Progenitor cell of endocrine pancreas (in vitro differentiated cells): ENCODE measurements at places on chromosomes 12 and 14.
A peak's percentile ranks its signal among the peaks of the same experiment; 100 is the strongest.

- no peak for DNase-seq
Observed at GRCh38 chr14:88937706-88938105, 113.3 kb downstream of the TTC8 start.

DNA sequence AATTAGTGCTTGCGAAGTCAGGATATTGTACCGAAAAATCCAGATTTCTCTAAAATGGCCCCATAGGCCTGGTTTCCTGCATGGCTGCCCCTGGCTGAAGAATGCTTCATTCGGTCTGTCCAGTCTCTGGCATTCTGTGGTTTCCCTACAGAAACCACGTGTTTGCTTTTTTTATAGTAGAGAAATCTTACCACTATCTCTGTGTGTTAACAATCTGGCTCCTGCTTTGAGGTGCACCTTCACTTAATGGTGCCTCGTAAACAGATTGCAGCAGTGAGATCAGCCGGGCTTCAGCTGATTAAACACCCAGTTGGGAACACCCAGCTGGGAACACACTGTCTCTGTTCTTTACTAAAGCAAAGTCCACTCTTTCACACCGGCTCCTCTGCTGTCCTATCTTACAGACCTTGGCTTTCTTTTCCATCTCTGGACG lies 6.7 kb upstream of the DNAAF2 start:
- DNase-seq, result no peak

- peak; percentile 49 for DNase-seq
Observed at GRCh38 chr14:39266525-39266870, 32.8 kb downstream of the MIA2 start.

DNA sequence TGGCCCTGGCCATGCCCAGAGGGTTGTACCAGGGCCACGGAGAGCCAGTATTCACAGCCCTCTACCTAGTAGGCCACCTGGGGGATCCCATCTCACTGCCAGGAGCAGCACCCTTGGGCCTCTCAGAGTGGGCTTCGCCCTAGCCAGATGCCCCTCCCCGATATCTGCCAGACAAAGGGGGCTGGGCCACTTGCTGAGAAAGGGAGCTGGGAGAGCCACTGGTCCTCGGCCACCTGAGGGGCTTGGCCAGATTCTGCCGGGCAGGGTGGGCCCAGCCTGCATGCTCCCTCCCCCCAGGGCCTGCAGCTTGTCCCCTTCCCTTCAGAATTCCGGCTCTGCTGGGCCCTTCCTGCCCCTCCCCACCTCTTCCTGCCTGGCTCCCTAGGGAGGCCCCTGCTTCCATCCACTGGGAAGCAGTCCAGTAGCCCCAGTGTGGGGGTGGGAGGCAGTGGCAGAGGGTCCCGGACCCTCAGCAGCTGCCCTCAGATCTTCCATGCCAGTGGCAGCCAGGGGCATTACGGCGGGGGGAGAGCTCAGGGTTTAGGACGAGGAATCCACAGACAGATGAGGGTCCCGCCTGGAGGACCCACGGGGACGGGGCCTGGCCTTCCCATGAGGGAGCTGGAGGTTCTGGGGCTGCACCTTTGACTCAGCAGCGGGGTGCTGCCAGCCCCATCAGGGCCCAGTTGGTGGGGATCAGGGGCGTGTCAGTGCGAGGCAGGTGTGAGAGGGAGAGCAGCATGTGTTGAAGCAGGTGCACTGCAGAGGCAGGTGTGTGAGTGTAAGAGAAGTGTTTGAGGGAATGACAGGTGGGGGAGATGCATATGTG lies 2.4 kb downstream of the CRIP2 start:
- no peak for DNase-seq

DNA sequence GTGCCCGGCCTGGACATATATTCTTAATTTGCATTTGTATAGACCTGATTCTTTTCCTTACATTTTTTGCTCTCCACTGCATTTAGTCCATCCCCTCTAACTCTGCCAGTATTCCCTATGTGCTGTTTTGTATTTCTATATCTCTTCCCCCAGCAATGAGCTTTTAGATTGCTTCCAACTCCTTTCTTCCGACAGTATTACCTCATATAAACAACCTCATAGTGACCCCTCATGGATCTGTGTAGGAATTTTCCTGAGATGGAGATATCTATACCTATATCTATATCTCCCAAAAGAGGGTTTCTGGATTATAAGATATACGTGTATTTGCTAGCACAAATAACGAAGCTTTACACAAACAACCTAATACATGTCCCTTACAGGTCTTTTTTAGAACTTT lies 161.9 kb downstream of the CRADD start:
- DNase-seq, result no peak

GRCh38 chr14:28398506-28398905 lies 368.1 kb upstream of the FOXG1 start:
- DNase-seq, result no peak

DNA sequence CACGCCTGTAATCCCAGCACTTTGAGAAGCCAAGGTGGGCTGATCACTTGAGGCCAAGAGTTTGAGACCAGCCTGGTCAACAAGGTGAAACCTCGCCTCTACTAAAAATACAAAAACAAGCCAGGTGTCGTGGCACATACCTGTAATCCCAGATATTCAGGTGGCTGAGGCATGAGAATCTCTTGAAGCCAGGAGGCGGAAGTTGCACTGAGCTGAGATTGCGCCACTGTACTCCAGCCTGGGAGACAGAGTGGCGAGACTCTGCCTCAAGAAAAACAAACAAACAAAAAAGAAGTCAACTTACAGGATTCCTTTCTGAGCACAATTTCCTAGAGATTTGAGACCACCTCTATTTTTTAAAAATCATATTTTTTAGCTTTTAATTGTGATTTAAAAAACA lies 45.3 kb downstream of the DGLUCY start:
- no peak for DNase-seq

DNA sequence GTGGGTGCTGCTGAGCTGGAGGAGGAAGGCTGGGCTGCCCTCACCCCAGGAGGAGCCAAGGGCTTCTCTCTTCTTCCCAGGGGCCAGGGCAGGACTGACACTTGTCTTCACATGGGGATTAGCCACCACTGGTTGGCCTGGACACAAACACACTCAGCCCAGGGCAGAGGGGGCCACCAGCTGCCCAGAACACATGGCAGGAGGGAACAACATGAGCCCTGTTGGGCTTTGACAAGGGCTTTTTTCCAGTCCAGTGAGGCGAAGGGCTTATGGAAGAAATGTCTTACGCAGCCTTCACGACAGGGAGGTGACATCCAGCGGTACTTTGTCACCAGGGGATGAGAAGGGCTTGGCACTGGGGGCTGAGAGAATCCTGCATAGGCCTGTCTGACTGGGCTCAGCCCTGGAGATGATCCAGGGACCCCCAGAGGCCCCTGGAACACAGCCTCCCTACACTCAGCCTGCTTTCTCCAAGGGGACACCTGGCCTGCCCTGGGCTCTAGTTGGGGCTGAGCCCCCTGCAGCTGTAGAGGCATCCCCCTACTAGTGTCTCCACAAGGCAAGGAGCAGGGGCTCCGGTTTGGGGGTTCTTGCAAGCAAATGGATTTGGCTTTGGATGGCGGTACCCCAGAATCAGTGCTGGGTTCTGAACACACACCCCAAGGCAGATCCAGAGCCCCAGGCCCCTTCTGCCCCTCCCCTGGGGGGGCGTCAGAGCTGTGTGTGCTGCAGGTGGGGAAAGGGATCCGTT lies 18.9 kb downstream of the ARL6IP4 start:
- no peak for DNase-seq

DNA sequence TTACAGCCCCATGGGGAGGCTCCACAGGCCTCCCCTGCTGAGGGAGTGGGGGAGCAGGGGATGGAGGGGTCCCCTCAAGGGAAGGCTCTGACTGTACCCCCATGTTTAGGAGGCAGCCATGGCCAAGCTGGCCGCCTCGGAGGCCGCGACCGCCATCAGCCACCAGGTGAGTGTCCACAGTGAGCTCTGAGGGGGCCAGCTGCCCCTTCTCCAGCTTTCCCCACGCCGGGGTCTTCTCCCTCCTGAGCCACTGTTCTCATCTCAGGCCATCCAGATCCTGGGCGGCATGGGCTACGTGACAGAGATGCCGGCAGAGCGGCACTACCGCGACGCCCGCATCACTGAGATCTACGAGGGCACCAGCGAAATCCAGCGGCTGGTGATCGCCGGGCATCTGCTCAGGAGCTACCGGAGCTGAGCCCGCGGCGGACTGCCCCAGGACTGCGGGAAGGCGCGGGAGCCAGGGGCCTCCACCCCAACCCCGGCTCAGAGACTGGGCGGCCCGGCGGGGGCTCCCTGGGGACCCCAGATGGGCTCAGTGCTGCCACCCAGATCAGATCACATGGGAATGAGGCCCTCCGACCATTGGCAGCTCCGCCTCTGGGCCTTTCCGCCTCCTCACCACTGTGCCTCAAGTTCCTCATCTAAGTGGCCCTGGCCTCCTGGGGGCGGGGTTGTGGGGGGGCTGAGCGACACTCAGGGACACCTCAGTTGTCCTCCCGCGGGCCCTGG lies 13.6 kb downstream of the ACADS start:
- no peak for DNase-seq

- no peak for DNase-seq
Observed at GRCh38 chr12:62834971-62835547, 99.9 kb downstream of the PPM1H start.

DNA sequence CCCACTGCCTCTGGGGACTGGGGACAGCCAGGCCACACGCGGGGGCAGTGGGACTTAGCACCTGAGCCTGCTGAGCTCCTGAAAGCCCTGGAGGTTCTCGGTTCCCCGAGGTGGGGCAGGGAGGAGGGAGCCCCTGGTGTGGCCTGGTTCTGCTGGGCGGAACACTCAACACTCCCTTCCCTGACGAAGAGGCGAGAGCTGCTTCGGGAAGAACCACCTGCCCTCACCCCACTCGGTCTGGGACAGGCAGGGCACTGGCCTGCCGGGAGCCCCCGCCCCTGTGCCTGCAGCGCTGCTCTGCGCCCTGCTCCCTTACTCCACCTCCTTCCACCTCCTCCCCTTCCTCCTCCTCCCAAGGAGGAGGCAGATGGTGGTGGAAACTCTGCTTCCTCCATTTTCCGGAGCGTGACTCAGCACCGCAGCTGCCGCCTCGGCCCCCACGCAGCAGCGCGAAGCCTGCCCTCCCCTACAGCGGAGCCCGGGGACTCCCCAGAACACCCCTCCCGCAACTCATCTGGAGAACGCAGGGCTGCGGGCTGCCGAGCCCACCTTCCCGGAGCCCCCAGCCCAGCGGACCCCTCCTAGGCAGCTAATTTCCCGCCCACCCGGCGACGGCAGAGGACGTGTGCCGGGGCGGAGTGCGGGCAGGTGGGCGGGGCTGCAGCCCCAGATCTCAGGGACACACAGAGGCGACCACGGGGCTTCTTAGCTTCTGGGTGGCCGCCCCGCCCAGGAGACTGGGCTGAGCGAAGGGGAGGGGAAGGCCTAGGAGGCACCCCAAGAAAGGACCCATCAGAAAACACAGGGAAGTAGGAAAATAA lies 11.7 kb upstream of the INF2 start:
- DNase-seq, result peak; percentile 55

DNA sequence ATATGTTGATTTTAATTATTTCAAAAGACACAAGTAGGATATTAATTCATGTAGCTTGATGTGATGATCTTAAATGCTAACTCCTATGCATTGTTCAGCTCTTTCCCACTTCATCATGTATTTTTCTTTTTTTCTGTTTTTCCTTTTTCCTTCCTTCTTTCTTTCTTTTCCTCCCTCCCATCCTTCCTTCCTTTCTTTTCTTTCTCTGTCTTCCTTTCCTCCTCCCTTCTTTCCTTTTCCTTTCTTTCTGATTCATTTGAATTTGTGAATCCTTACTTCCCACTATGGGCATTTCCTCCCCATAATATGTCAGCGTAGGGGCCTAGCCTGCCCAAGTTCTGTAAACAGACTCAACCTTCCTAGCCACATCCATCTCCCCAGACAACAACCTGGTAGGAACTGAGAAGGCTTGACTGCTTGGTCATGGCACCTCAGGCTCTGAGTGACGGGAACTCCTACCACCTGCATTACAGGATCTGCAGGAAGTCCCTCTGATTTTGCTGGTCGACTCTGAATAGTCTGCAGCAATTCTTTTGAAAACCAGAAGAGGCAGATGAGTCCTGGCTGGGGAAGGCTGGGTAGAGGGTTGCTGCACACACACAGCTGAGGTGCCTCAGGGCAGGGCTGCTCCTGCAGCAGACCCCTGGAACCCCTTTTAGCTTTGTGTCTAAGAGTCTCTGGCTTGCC lies 33.4 kb upstream of the BHLHE41 start:
- DNase-seq, result no peak

GRCh38 chr12:54958048-54958658 lies 26.4 kb downstream of the TESPA1 start:
- peak; percentile 31 for DNase-seq

DNA sequence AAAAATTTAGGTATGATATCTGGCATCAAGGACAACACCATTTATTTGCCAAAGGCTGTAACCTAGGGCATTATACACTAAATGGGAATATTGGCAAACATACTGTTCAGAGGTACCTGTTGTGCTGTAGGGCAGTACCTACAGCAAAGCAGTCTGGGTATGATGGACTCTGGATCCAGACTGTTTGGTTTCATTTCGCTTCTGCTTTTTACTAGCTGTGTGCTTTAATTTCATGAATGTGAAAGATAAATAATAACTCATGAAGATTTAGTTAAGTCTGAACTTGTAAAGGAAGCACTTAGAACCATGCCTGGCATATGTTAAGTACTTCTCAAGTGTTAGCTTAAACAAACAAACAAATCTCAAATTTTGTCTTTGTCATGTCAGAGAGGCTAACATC lies 17.7 kb upstream of the SLC38A2 start:
- no peak for DNase-seq

DNA sequence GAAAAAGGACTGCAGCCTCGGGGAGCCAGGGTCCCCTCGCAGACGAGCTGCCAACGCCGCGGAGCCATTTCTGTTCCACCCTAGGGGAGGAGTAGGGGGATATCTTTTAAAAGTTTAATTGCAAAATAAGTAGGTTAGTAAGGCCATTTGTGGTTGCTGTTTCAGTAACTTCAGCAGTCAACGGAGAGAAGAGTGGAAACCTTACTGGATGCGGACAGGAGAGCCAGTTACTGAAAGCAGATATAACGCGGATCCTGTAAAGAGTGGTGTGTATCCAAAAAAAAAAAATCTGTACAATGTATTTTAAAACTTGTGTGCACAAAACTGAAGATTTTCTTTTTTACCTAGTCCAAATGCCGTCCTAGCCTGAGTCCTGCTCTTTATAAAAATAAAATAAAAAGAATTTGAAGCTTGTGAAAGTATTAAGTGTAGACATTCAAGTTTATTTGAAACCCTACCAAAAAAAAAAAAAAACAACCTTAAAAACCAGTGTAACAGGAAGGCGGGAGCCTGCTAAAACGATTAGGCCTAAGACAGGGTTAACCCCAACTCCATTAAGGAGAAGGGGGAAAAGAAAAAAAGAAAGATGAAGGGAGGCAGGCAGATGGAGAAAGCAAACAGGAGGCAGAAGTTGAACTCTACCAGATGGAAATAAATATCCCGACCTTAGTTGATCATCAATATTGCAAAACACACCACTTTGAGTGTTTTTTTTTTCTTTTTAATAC lies 1.0 kb upstream of the BTG1 start:
- DNase-seq, result no peak

- no peak for DNase-seq
Observed at GRCh38 chr14:36656687-36657398, 4.8 kb upstream of the PAX9 start.

- DNase-seq, result no peak
Observed at GRCh38 chr12:89494411-89495231, 30.0 kb downstream of the GALNT4 start.

GRCh38 chr12:54759751-54760150 lies 94.6 kb upstream of the MUCL1 start:
- no peak for DNase-seq
